ENCODE measurements at places on chromosomes 11 and 22. TPM values are rescaled to one million over a fixed set of nuclear protein-coding genes. Genes with fewer than 3 reads are reported as not detected.

GRCh38 chr11:9826390-9826789 is 162.5 kb downstream of the SWAP70 start:
- DNase-seq: no peak

The OR5A1 gene
- not detected for total RNA-seq

GRCh38 chr22:27148055-27148454 is 490.7 kb downstream of the MIAT start:
- DNase-seq: no peak

The MAJIN gene
- total RNA-seq: not detected

DNA sequence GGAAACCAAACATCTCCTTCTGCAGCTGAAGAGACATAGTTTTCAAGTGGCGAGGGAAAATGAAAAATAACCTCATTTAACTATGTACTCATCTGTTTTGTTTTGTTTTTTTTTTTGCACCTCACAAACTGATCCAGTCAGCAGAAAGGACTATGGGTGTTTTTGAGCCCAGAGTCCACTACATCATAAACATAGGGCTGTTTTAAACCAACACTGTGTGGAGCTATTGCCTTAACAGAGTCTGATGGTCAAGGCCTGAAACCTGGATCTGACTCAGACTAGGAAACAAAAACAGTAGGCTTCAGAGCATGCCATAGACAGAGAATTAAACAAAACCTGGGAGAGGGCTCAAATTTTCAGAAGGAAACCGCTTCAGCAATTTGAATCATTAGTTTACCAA is 99.3 kb upstream of the FSHB start:
- DNase-seq: no peak
